ENCODE measurements at places on chromosomes 13 and 19.

- no peak for DNase-seq
Observed at GRCh38 chr13:103557878-103558277, 491.7 kb upstream of the SLC10A2 start.

DNA sequence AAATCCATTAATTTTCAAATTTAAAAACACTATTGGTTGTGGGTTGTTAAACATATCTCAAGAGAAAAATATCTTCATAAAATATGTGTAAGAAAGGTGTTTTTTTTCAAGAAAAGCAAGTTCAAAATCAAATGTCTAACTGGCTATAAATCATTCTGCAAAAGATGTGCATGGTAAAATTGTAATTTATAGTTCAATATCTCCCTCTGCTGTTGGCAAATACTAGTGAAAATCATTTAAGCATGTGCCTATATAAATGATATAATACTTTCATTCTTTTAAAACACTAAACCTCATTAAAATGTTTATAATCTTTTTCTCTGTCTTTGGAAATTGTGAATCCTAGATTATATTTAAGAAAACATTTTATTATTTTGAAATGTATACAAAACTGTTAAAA is 17.2 kb upstream of the SLITRK6 start:
- no peak for DNase-seq

DNA sequence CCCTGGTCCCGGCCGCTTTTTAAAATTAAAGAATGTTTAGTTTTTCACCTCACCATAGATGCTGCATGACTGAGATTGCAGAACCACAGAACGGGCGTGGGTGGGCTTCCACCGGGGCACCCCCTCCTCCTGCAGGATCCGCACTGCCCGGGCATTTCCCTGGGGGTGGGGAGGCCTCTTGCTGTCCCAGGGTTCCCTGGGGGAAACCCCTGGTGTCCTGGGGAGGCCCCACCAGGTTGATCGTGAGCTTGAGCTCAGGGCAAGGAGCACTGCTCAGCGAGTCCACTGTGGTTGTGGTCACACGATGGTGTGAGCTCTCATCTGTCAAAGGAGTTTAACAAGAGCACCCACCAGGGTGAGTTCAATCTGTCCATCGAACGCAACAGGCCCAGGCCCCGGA is 11.4 kb upstream of the TCF3 start:
- DNase-seq, result no peak

DNA sequence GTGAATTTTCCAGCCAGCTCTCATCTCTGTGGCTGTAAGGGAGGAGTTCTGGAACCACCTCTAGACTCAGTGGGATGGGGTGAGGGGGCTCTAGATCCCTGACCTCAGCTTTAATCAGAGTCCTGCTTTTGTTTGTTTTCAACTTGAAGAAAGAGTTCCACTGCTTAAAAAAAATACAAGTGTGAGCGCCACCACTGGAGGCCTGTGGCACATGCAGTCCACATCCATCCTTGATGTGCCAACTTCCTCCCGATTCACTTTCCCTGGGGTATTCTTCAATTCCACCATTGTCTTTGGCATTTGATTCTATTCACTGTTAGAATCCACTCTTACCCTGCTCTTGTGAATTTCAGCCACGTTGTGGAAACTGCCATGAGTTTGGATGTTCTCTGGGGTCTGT is 62.4 kb upstream of the GJB6 start:
- DNase-seq, result no peak

GRCh38 chr13:20826843-20827560 is 53.2 kb upstream of the EEF1AKMT1 start:
- no peak for DNase-seq
